ENCODE measurements at places on chromosomes 5 and 9. TPM values are rescaled to one million over a fixed set of nuclear protein-coding genes. Genes with fewer than 3 reads are reported as not detected.

GRCh38 chr5:130452744-130453143, 548.5 kb downstream of the CHSY3 start:
- no peak for DNase-seq

DNA sequence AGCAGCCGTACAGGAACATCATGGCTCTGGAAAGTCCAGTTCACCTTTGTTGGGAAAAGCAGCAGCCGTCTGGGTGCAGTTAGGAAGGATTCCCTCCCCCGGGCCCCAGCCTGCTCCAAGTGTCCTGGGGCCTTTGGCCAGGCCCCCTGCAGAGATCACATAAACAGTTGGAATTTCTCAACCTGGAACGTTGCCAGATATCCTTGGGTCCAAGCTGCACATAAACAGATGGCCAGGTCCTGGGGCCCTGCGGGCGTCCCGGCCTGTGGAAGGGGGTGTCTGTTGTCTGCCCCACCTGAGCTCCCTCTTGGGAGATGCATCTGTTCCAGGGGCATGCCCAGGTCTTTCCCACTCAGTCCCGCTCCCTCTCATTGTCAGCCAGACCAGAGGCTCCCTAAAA, 92.7 kb downstream of the COL5A1 start:
- no peak for DNase-seq

DNA sequence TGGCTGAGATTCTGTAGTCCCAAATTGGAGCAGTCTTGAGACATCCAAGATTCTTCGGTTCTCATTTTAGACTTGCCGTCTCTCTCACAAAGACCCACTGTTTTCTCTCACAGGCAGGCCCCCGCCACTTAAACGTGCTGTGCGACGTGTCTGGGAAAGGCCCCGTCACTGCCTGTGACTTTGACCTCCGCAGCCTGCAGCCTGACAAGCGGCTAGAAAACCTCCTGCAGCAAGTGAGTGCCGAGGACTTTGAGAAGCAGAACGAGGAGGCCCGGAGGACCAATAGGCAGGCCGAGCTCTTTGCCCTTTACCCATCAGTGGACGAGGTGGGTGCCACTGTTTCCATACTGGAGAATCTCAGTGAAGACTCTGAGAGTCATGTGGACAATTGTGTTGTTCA, 97.2 kb downstream of the DOCK8 start:
- no peak for DNase-seq

GRCh38 chr5:1366514-1366913, 21.6 kb upstream of the CLPTM1L start:
- no peak for DNase-seq

Gene IFNA13
- not detected for total RNA-seq

Gene WHRN
- 2.1 TPM for total RNA-seq

Gene TMEM161B
- total RNA-seq: 16.3 TPM

Gene FGD3
- not detected for total RNA-seq

Gene ZNF454
- not detected for total RNA-seq

All from MG63 (cell line).